Stimulated activated CD4-positive, alpha-beta T cell treated with anti-CD3 and anti-CD28 coated beads, Interleukin-1b, Interleukin-23, amount 100 ng/mL, for 24 hours (primary cell): ENCODE measurements at places on chromosomes 2 and 18.
A peak's percentile ranks its signal among the peaks of the same experiment; 100 is the strongest.

DNA sequence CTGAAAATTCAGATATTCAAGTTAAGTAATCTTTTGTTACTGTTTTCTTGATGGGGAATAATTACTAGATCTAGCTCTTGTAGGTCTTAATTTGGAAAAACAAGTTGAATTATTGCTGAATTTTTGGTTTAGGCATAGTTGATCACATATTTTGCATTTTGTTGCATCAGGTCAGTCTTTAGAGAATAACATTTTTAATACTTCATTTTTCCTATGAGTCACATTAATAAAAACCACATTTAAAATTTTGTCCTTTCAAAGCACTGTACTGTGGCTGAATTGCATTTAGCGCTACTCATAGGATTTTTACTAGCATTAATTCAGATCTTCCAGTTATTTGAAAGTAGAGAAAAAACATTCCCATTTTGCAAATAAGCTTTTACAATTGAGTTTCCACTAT lies 23.2 kb downstream of the MAP4K4 start:
- no peak for DNase-seq

DNA sequence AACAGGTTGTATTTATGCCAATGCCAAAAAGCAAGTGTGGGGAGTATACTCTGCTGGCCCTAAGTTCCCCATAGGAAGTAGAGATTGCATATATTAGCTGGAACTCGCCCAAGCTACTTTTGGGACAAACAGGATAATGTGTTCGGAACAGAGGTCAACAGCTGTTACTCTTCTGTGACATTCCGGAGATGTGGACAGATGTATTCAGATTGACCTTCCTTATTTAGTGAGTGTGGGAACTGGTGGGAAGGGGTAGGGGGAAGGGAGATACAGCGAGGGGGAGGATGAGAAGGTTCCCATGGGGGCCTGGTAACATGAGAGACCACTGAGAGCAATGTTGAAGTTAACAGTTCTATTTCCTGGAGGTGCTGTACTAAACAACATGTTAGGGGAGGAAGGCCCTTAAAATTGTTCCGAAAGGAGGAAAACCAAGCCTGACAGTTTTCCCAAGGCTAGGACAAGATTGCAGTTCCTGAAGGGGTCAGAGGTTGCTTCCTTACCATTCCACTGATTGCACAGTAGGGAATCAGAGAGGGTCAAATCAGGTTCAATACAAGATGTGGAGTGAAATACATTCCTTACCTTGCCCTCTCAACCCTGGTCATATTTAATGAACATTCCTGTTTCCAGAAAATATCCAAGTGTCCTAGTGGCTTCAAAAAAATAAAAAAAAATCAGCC lies 14.3 kb upstream of the CD28 start:
- DNase-seq: no peak

- no peak for DNase-seq
These were observed 547.6 kb downstream of the CPS1 start for GRCh38 chr2:211103989-211104388.

DNA sequence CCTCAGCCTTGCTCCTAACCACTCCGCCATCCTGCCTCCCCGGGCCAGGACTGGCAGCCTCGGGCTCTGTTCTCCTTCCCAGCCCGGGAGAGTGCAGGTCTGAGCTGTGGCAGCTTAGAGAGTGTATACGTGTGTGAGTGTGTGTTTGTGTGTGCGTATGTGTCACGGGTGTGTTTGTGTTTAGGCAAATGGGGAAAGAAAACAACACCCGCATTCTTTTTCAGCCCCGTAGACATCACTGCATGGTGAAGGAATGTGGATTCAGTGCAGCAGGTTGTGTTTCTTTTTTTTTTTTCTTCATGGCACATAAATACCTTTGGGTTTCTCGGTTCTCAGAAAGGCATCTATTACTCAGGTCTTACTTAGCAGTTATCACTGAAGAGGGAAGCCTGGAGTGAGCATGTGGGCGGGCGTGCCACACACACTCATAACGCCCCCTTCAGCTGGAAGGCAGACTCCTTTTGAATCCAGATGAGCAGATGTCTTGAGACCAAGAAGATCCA lies 44.2 kb downstream of the GLI2 start:
- DNase-seq: no peak

GRCh38 chr2:106863387-106863786 lies 22.6 kb downstream of the ST6GAL2 start:
- DNase-seq: no peak

- DNase-seq: no peak
These were observed 764.6 kb downstream of the TSN start for GRCh38 chr2:122519821-122520611.

GRCh38 chr2:55923091-55923981 lies at the start of gene EFEMP1:
EFEMP1 (minus strand) TSS chr2:55923782; CDS start chr2:55922440, 1,342 bp downstream.
- no peak for DNase-seq

DNA sequence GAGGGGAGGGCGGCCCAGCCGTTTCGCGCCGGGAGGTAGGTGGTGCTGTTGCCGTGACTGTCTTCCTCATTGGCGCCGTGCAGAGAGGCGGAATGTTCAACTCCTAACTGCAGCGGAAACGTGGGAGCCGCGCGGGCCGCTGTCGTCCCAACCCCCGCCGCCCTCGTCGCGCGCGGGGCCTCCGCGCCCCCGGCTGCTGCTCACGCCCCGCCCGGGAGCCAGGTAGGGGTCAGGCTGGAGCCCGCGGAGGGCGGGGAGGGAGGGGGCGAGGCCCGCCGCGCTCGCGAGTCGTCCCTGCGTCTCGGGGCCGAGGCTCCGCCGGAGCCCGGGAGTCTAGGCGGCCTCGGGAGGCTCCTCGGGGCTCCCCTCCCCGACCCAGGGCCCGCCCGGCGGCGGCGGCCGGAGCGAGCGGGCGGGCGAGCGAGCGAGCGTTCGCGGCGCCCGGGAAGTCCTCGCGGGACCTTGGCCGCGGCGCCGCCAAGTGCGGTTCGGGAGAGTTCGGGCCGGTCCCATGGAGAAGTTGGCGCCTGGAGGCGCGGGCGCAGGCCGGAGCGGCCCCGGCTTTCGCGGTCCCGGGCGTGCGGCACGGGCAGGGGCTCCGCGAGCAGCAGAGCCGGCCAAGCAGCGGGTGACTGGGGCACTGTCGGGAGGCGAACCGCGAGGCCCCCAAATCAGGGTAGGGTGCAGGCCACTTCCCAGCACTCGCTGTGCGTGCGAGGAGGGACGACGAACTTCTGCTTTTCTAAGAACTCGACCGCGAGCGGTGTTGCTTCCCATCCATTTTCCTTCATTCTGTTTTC lies at the start of gene MAP3K20:
Gene MAP3K20 (plus strand): TSS at position 66 of the 800 bp plus-strand sequence. CDS start 15,186 bp downstream, outside the sequence.
- peak; percentile 31 for DNase-seq

GRCh38 chr2:38797953-38798352 lies 19.9 kb downstream of the GEMIN6 start:
- no peak for DNase-seq

DNA sequence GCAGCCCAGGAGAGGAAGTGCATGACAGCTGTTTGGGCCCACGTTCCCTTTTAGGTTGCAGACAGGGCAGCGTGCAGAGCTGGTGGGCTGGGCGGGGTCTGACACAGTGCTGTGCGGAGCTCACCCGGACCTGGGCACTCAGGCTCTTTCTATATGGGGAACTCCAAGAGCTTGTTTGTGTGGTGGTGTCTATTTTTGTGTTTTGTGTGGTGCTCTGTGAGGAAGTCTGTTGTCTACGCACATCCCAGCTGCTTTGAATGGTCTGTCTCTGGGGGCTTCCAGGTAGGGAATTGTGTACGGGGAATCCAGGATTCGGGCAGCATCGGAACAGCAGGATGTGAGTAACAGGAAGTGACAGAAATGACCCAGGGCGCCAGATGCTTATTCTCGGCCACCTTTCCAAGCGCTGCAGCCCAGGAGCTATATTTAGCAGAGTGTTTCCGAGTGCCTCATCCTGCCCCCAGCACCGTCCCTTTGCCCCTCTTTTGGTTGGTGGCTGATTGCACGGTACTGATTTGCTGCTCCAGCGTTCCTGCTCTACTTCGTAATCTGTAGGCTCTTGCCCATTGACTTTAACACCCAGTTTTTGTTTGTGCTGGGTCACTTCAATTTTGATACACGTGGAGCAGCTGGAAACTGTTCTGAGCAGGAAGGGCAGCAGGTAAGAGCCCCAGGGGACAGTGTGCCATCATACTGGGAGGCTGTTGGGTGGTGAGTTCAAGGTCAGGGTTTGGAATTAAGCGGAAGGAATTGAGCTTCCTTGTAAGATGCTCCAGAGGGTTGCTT lies 64.7 kb downstream of the DGKD start:
- peak; percentile 20 for DNase-seq

DNA sequence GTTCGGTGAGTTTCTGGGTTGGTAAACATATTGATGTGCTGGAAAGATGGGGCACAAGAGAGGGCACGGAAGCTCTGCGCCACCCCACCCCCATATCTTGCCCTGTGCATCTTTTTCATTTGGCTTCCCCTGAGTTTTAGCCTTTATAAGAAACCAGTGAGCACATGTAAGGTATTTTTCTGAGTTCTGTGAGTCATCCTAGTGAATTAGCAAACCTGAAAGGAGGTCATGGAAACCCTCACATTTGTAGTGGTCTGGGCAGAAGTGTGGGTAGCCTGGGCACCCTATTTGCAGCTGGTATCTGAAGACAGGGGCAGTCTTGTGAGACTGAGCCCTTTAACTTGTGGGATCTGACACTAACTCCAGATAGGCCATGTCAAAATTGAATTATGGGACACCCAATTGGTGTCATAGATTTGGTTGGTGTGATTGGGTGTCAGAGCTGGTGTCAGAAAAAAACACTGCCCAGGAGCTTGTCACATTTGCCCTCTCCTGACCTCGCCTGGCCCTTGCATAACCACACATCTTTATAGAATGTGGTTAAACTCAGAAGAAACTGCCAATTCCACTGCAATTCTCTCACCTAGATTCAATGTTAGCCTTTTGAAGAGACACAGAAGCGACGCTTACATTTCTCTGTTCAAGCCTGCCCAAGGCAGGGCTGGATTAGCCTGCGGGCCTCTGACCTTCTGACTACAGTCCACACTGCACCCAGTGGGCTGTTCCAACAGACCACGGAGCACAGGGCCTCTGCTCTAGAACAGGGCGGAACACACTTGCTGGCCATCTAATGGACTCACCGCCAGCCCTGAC lies 12.0 kb upstream of the GALM start:
- DNase-seq: peak; percentile 74

GRCh38 chr2:217954971-217955740 lies 47.6 kb downstream of the TNS1 start:
- DNase-seq: no peak

DNA sequence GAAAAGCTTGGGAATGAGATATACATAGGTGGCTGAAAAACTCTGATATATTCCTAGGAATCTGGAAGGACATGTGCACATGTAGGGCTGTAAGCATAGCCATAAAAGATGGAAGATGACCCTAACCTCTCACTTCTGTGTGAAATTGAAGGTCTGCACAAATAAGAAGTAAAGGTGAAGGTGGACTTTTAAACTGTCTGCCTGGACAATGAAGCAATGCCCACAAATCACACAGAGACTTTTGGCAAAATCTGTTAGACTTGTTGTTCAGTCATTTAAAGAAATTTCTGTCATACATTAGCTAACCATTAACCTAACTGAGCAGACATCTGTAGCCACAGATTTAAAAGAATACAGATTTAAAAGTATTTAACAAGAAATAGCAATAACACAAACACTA lies 65.3 kb upstream of the CCDC178 start:
- DNase-seq: no peak

DNA sequence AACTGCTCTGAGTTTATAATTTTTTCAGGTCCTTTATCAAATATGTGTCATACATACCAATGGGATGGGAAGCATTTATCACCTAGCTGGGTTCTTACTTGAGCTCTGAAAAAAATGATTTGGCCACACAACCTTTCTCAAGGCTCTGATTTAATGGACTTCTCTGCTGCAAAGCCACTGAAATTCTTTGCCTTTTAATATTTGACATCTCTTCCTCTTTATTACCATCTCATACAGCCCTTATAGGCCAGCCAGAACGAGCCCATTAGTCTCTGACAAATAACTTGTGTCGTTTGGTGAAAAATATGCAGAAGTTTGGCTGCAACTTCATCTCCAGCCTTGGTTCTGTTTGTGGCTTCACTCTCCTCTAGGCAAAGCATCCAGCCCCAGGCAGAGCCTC lies 249.1 kb downstream of the ATAD2B start:
- no peak for DNase-seq

DNA sequence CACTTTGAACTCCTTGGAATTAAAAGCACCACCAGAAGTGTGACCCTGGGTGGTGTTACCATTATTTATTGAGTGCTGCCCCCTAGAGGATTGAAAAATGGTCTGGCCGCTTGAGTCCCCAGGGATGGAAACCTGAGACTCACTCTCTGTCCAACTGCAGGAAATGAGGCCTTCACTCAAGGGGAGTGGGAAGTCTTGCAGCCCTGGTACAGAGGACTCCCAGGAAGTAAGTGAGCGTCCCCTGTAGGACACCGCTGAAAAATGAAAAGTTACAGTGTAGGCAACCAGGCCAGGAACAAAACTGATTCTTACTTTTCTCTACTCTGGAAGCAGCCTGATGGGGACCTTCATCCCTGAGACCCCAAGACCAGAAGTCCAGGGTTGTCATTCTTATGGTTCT lies 2.2 kb upstream of the NRP2 start:
- DNase-seq: no peak

DNA sequence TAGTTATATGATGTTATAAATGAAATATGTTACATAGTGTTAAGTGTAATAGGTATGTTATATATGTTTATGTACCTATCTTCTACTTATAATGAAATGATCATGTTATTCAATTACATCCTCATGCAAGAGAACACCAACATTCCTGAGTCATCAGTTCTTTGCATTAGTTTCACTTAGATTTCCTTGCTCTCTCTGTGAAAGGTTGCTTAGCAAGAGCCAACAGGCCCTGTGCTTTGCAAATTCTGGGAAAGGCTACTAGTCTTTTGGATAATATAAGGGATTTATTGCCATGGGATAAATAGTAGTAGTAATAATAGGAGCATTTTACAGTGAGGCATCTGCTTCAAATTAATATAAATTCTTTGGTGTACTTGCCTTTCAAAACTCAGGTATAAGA lies 274.8 kb downstream of the SP3 start:
- DNase-seq: no peak

- no peak for DNase-seq
These were observed 55.1 kb downstream of the FAM117B start for GRCh38 chr2:202689898-202690297.

GRCh38 chr18:57748770-57749603 lies 54.1 kb downstream of the ATP8B1 start:
- no peak for DNase-seq

DNA sequence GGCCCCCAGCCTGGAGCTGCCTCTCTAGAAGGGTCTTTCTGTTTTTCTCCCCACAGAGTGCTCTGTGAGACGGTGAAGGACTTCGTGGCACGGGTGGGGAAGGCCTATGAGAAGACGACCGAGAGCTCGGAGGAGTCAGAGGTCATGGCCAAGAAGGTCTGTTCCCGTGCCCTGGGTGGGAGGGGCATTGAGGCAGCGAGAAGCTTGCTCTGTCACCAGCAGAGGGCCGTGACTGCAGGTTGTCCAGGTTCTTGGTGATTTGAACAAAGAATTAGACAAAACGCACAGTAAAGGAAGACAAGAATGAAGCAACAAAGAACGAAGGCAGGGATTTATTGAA lies 93.9 kb downstream of the DGKD start:
- no peak for DNase-seq

DNA sequence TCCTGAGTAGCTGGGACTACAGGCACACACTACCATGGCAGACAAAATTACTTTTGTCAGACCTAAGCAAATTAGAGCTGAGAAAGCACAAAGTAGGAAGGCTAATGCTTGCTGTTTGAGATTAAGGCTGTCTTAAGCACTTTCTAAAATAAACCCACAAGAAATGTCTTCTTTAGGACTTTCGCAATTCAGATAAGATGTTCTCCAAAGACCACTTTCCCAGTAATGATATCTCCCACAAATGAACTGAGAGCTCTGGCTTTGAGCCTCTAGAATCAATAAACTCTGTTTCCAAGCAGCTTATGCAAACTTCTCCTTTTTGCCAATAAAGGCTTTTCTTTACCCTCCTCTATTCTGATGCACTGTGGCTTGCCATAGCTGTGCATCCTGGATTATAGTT lies 32.0 kb upstream of the GALNT1 start:
- no peak for DNase-seq
